Activated naive CD4-positive, alpha-beta T cell treated with Interleukin-2 at 50 U/mL for 16 hours (primary cell): ENCODE measurements at places on chromosomes 7 and 10.

DNA sequence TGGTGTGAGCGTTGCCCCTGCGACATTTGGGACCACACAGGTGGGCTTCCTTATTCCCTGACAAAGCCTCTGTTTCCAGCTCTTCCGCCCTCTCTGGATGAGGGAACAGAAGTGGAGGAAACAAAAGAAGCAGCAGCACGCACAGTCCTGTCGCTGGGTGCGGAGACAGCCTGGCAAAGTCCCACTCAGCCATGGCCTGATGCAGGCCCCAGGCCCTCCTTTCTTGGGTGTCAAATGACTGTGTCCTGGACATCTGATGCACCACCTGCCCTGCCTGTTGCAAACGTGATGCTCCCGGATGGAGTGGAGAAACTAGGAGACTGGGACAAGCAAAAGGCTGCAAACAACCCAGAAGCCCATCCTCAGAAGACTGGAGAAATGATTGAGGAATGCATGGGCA, 20.7 kb downstream of the ZMIZ2 start:
- DNase-seq, result no peak

- DNase-seq, result peak; percentile 13
These were observed 757 bp downstream of the ANKIB1 start for GRCh38 chr7:92246360-92247101.

GRCh38 chr10:116226053-116226452, 47.0 kb downstream of the GFRA1 start:
- DNase-seq, result no peak

DNA sequence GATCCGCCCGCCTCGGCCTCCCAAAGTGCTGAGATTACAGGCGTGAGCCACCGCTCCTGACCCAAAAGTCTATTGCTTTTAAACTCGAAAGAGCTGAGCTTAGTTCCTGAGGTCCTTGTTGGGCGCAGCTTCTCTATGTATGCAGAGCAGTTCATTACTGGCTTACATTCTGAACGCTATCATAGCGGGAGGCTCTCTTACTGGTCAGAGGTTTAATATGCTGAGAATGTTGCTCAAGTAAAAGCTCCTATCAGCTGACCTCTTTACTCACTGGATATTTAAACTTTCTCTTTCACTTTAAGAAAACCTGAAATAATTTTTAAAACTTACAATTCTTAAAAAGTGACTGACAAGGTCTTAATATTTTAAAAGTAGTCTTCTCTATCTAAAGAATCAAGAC, 160.8 kb upstream of the WNT16 start:
- DNase-seq, result no peak

DNA sequence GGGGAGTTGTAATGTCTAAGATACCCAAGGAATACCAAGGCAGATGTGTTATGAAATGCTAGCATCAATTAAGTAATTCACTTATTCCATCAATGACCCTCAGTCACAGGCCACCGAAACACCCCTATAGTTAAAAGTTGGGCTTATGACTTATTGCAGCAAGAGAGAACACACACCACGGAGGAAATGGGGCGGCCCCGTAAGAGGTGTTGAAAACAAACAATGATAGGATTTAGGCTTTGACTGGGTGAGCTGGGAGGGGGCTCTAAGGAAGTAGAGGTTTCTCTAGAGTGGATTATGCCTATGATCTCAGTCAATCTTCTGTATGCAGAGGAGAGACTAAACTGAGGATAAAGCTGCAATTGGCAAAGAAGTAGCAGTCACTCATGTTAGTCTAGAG, 45.4 kb upstream of the PRKCQ start:
- no peak for DNase-seq

GRCh38 chr7:23713285-23714149, 3.5 kb downstream of the STK31 start:
- no peak for DNase-seq

GRCh38 chr10:29702273-29703164, 67.7 kb upstream of the SVIL start:
- DNase-seq, result no peak

- no peak for DNase-seq
These were observed 15.9 kb downstream of the LRRC18 start for GRCh38 chr10:48923748-48924147.

GRCh38 chr10:23318359-23318758, 26.2 kb downstream of the C10orf67 start:
- no peak for DNase-seq

DNA sequence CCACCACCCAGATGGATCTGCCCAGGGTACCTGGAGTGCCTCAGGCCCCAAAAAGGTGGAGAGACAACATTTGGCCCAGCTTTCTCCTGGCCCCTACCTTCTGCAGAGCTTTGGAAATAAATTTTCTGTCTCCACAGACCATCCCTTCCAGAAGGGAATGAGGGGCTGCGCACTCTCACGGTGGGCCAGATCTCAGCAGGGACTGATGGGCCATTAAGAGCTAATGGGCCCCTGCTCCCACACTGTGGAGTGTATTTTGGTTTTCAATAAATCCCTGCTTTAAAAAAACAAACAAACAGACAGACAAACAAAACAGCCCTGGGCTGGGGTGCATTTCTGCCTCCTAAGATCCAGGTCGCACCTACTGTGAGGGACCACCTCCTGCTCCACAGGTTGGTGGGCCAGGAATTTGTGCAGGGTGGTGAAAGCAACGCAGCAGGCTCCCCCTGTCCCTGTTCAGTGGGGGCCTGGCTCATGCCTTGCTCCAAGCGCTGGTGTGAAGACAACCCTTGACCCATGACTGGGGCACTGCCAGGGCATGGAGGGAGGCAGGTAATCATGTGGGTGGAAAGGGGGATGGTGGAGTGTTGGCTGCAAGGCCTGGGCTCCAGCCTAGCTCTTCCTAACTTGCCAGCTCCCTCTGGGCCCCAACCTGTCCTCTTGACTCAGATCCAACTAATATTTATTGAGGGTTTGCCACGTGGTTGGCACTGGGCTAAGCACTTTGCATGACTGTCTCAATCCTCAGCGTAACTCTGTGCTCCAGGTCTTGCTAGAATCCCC, 88.5 kb downstream of the COL13A1 start:
- DNase-seq, result no peak

DNA sequence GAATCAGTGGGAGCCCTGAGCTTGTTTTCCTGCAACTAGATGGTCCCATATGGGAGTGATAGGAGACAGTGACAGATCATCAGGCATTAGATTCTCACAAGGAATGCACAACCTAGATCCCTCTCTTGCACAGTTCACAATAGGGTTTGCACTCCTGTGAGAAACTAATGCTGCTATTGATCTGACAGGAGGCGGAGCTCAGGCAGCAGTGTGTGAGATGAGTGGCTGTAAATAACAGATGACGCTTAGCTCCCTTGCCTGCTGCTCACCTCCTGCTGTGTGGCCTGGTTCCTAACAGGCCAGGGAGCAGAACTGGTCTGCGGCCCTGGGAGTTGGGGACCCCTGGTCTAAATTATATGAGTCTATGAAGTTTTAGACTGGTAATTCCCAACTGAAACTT, 3.9 kb downstream of the MIOS start:
- DNase-seq, result no peak

DNA sequence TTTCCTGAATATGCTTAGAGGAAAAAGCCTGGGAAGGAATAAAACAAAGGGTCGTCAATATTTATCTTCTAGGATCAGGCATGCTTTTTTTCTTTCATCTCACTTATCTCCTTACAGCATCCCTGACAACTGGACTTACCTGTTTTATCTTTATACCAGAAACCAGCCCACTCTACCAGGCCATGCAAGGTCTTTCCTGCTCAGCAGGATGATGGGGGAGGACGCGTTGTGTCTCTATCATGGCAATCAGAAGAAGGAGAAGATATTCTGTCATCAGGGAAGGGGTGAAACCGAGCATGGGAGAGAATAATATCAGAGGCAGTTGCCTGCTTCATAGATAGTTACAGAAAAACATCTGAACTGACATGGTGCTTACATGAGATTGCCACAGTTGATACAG, 445.6 kb downstream of the DPP6 start:
- no peak for DNase-seq

DNA sequence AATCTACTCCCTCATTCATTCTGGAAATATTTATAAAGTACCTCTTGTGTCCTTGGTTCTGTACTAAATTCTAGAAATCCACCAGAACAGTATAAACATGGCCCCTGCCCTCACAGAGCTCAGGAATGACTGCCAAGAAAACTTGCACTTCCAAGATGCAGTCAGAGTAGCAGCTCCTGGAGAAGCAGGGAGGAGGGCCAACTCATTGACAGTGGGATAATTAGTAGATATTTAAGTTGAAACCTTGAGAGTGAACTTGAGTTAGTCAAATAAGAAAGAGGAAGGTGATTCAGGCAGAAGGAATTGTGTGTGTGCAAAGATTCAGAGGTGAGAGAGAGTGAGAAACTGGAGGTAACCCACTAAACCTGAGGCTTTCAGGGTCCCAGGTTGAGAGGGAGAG, 182.2 kb upstream of the INHBA start:
- no peak for DNase-seq

GRCh38 chr7:27991006-27991528, 189.5 kb downstream of the JAZF1 start:
- DNase-seq, result no peak

DNA sequence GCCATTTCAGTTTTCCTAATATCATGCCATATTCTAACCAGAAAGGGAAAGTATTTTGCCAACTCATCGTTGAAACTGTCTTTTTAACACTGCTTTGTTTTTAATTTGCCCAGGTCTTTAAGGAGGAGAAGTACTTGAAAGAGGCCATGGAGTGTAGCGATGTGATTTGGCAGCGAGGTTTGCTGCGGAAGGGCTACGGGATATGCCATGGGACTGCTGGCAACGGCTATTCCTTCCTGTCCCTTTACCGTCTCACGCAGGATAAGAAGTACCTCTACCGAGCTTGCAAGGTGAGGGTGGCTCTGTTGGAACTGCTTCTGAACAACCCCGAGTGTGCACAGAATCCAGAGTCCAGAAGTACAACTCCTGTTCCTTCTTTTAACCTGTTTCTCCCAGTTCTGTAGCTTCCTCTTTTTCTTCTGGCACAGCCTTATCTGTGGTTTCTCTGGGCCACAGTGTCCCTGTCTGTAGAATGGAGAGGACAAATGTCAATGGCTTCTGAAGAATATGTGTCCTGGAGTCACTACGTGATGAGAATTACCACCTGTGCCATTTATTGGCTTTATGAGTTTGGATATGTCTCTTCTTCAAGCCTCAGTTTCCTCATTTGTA, 60.1 kb downstream of the LANCL2 start:
- DNase-seq, result no peak

DNA sequence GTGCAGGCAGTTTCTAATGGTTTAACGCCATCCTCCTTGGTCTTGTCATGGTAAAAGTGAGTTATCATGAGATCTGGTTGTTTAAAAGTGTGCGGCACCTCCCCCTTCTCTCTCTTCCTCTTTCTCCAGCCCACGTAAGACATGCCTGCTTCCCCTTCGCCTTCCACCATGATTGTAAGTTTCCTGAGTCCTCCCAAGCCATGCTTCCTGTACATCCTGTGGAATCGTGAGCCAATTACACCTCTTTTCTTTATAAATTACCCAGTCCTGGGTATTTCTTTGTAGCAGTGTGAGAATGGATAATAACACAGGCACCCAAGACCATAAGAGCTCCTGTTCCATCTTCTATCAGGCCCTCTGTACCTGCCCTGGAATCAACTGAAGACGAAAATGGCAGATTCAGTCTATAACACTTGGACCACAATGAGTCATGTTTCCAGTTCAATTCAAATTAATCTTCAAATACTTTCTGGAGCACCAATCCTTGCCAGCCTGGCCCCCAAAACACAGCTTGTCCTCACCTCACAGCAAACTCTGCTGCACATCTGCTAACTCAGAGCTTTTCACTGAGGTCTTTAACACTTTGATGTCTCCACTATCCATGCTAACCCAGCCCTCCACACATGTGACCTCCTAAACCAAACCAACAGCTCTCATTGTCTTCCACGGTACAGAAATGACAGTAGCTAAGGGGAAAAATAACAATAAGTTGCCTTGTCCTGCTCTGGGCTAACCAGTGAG, 73.2 kb downstream of the SFMBT2 start:
- no peak for DNase-seq

GRCh38 chr10:63110940-63111339, 22.2 kb upstream of the NRBF2 start:
- DNase-seq, result no peak

DNA sequence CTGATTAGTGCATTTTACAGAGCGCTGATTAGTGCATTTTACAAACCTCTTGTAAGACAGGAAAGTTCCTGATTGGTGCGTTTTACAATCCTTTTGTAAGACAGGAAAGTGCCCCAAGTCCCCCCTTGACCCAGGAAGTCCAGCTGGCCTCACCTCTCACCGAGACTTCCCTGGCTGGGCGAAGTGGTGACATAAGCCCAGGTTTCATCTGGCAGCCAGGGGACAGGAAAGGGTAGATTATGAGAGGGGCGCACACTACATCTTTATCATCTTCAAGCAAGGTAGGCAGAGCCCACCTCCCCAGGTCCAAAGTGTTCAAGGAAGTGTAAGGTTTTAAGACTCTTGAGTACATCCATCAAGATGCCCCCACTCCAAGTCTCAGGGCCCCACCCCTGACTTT, 5.5 kb upstream of the GDF10 start:
- no peak for DNase-seq

DNA sequence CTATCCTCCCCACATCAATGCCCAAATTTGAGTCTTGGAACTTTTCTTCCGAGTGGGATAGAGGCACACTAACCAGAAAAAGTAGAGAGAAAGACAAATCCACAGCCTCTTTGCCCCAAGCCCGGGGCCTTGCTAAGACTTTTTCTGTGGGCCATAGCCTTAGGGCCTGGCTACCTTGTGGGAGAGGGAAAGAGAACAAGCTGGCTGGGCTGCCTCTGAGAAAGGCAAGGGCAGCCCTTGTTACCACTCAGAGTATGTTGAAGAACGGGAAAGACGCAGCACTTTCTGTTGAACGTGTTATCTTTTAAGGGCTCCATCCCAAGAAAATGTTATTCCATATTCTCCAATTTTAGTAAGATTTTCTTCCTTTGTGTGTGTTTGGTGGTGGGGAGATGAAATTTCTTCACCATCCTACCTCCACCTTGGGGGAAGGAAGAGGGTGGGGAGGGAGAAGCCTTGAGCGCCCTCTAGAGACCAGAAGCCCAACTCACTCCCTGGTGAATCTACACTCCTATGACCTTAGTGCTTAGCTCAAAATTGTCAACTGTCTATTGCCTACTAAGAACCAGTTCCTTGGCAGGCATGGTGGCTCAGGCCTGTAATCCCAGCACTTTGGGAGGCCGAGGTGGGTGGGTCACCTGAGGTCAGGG, 3.9 kb upstream of the NRF1 start:
- DNase-seq, result peak; percentile 51

- DNase-seq, result no peak
These were observed 24.1 kb upstream of the PROSER2 start for GRCh38 chr10:11798845-11799735.

GRCh38 chr10:89221919-89222318, 14.8 kb upstream of the CH25H start:
- DNase-seq, result no peak

DNA sequence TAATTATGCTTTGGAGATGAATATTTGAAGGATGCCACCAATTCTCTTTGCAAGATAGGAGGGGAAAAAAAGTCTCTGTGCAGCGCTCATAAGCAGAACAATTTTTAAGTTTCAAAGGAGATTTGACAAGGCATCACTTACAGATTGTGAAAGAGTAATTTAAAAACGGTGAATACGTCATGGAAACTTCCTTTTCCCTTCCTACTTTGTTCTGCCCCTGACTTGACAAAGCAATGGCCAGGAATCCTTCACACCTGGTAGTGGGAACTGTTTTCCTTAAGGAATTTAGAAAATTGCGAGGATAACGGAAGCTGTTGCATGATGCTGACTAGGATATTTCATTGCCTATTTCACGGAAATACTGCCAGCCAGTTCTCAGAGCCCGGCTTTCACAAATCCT, 16.7 kb downstream of the FAM107B start:
- no peak for DNase-seq

- no peak for DNase-seq
These were observed 3.0 kb downstream of the LAMB1 start for GRCh38 chr7:107999779-108000560.

GRCh38 chr7:51501620-51502019, 185.0 kb upstream of the COBL start:
- no peak for DNase-seq
